ENCODE measurements at places on chromosomes 4 and X.

- no peak for DNase-seq
These were observed 131.3 kb downstream of the SLC7A11 start for GRCh38 chr4:138110815-138111214.

- DNase-seq, result no peak
These were observed 18.0 kb downstream of the ING2 start for GRCh38 chr4:183522821-183523220.

DNA sequence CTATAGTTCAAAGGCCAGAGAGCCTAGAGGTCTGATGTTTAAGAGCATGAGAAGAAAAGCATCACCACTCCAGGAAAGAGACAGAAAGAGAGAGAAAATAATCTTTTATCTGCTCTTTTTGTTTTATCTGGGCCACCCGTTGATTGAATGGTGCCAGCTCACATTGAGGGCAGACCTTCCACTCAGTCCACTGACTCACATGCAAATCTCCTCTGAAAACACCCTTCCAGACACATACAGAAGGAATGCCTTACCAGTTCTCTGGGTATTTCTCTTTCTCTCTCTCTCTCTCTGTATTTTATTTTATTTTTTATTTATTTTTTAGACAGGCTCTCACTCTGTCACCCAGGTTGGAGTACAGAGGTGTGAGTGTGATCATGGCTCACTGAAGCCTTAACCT, 252.5 kb downstream of the DTHD1 start:
- DNase-seq, result no peak

GRCh38 chr4:77432717-77433417, 172.8 kb upstream of the CXCL13 start:
- DNase-seq, result no peak

- no peak for DNase-seq
These were observed 469.2 kb upstream of the DIPK2B start for GRCh38 chrX:45669715-45670340.

GRCh38 chrX:78574306-78574705, 84.8 kb downstream of the RTL3 start:
- DNase-seq, result no peak

All from HuH-7 (cell line).